CD4-positive, alpha-beta T cell treated with Interleukin-15 for 4 hours (primary cell): ENCODE measurements at places on chromosomes 11 and 22.

- DNase-seq, result no peak
Measured at GRCh38 chr11:1301220-1302000, 8.0 kb downstream of the TOLLIP start.

- DNase-seq, result no peak
Measured at GRCh38 chr11:36748836-36749235, 150.8 kb upstream of the RAG2 start.

DNA sequence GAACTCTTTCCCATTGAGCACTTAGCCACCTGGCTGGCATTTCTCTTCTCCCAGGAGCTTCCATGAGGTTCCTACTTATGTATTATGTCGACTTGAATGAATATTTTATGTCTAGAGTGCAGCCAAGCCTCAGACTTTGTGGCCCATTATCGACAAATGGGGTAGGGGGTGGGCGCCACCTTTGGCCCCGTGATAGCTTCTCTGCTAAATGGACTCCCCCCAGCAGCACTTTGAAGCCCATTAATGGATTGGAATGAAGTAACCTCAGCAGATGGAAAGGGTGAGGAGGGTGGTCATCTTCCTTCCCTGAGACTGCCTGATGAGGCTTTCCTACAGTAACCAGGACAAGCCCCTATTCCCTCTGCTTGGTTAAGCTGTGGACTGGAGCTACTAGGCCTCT is 5.9 kb downstream of the MARK2 start:
- DNase-seq, result no peak

- no peak for DNase-seq
Measured at GRCh38 chr22:45731041-45731797, 59.6 kb downstream of the ATXN10 start.

DNA sequence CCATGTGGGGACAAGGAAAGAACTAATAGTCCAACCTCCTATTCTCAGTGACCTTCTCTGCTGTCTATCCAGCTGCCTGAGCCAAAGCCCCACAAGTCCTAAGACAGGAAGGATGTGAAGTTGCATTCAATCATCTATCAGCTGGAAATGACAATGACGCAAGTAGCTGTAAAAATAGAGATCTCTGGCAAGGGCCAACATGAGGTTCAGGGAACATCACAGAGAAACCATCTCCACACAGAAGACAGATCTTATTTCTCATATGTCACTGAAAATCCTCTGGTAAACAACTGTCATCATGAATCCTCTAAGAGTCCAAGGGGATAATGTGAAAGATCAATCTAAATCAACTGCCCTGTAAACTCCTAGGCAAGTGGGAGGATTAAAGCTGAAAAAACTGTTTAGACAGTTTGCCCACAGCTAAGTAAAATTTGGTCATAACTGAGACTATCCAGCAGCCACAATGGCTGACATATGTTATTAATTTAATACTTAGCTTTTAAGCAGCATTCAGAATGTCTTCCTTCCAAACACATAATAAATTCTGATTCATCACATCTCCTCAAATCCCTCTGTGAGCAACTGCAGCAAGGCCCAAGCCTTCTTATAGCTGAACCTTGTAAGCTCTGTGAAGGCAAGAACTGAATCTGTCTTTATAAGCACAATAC is 52.1 kb downstream of the ALG9 start:
- no peak for DNase-seq

DNA sequence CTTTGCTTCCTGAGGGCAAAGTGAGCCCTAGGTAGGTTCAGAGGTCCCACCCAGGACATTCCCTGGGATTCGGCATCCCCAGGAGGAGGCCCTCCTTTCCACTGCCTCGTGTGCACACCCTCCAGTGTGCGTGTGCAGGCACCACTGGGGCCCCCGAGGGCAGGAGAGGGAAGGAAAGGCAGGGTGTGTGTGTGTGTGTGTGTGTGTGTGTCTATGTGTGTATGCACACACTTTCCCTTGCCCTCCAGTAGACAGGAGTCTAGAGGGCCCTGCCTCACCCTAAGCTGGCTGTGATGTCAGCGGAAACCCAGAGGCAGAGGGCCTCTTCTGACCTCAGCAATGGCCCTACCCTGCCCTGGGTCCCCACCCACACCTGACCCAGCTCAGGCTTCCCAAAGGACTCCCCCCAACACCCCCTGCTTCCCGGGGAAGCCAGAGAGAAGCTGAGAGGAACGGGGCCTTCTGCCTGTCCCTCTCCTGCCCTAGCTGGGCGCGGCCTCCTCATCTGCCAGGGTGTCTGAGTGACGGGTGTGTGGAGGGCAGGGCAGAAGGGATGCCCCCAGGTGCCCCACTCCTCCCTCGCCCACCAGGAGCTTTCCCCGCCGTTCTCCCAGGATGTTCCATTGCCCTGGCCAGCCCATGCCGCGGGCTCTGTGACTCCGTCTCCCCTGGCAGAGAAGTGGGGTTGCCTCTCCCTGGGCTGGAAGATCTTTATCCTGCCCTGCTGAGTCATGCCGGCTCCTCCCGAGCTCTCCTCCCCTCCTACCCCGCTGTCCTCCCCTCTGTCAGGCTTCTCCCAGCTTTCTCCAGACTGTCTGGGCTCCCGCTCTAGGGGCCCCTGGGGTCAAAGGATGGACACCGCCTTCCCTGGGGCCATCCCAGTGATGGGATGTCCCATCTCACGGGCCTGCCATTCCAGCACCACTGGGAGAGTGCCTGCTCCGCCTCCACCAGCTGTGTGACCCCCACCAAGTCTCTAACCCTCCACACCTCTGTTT is 6.0 kb upstream of the CLCF1 start:
- DNase-seq, result no peak

DNA sequence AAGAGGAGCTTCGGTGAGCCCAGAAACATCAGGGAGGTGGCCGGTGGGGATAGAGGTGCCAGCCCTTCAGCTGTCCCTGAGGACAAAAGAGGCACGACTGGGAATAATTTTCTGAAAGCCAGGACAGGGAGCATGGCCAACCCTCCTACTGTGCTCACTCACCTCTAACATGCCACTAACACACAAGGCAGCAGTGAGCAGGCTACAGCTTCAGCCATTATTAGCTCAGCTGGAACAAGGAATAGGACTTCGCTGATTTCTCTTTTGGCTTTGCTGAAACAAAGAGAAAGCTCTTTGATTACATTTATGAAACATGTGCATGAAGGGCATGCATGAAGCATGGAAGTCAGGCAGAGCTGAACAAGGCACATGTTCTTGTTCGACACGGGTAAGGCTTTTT is 12.1 kb upstream of the OR10A5 start:
- DNase-seq, result no peak

DNA sequence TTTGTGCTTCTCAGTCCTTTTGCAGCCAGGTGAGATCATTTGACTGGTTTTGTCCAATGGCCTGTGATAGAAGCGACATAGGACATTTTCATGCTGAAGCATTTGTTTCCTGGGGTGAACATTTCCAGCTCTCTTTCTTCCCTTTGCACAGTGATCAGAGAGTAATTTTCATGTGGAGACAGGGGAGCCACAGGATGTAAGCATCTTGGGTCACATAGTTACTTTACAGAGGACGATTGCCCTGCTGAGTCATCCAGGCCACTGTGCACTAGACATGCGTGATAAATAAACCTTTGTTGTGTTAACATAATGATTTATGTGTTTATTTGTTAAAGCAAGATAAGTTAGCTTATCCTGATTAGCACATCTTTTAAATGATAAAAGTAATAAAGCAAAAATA is 263.5 kb upstream of the CCDC179 start:
- DNase-seq, result no peak

DNA sequence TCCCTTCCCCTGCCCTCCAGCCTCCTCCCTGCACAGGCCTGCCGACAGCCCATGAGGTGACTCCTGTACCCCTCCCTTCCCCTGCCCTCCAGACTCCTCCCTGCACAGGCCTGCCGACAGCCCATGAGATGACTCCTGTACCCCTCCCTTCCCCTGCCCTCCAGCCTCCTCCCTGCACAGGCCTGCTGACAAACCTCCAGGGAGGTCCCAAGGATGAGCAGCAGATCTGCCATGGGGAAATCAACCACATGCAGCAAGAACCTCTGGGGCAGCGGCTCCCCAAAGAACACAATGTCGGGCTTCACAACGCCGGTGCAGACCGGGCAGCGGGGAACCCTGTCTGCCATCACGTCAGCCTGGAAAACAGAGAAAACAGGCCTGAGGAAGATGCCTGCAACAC is 12.3 kb downstream of the SIRT3 start:
- no peak for DNase-seq

- peak; percentile 39 for DNase-seq
Measured at GRCh38 chr22:50361688-50362087, 18.6 kb downstream of the PPP6R2 start.

DNA sequence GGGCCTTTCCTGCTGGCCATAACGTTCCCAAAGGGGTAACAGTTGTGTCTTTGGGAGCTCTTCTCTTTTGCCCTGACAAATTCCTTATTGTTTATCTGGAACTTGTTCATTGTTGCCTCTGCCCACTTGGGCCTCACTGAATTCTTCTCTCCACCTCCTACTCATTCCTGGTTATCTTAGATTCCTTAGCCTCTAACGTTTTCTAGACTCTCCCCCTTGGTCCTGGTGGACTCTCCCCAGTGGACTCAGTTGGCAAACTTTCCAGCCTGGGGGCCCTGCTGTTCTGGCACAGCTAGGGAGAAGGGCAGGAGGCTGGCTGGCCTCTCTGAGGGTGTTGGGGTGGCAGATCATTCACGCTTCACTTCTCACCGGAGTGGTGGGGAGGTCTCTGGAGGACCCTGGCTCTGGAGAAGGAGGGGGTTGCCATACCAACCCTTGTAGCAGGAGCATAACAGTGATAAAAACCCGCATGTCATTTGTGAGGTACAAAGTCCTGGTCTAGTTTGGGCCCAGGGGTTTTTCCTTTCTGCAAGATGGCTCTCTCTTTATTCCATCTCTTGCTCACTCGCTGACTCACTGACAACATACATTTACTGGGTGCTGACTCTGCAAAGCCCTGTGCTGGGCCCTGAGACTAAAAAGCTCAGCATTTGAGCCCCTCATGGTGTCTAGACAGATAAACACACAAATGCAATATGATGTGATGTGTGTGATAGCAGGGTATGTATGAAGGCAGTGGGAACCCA is 39.7 kb downstream of the YWHAH start:
- DNase-seq, result no peak

DNA sequence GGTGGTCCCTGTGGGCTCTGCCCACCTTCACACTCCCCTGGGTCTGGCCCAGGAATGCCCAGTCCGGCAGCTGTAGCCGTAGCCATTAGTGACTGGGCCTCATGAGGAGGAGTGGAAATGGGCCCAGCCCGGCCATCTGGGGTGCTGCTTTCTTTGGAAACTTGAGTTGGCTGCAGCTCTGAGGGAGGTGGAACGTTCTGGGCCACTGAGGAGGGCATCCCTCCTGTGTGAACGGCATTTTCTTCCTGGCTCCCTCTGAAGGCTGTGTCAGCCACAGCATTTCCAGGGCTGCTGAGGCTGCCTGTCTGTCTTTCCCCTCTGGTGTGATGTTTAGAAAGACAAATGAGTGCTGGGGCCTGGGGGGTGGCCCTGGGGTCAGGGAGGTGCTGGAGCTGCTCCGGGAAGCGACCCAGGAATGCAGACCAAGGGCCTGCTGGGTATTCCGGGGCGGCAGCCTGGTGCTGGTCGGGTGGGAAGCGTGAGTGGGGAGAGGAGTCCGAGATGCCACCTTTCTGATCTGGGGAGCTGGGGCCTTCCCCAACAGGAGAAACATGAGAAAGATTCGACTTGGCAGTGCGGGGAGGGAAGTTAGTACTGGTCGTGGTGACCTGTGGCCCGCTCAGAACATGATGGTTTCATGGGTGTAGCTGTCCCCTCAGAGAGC is 27.1 kb downstream of the PTDSS2 start:
- no peak for DNase-seq

GRCh38 chr11:83278351-83278750 is 7.8 kb downstream of the CCDC90B start:
- no peak for DNase-seq

DNA sequence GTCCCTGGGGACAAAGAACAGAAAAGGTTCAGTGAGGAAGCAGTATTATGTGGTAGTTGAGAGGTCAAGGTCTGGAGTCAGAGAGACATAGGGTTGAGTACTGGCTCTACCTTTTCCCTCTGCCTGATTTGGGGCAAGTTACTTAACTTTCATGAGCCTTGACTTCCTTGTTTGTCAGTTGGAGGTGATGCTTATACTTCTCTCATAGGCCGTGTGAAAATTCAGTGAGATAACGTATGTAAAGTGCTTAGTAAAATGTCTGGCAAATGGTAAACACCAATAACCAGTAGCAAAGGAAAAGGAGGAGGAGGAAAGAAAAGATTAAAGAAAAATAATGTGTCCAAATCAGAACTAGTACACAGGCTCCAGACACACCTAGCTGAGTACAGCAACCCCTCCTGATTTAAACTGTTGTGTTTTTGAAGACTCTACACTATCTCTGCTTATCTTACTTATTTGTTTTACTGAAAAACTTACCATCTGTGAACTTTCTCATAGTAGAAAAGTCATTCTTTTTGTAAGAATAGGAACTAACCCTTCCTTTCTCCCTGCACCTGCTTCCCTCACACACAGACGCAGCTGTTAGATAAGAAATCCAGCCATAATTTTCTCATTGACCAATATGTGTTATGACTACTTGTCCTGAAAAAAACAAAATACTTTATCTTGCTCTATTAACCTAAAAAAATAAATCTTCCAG is 126.9 kb downstream of the CD44 start:
- no peak for DNase-seq

DNA sequence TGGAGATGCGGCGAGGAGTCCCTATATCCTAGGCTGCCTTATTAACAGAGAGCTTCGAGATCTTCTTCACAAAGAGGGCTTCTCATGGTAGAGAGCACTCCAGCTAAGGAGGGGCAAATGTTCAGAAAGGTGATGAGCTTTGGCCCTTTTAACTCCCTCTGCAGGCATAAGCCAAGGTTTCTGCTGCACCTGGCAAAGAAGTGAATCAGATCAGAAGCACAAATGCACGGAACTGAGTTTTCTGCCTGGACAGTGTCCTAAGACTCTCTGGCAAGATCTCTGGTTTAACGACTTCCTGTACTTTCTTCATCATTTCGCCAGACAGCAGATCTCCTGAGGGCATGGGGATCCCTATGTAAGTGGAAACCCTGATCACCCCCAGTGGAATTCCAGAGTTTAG is 37.2 kb downstream of the POU2AF3 start:
- DNase-seq, result no peak
